ENCODE measurements at places on chromosomes 6 and 20. TPM values are rescaled to one million over a fixed set of nuclear protein-coding genes. Genes with fewer than 3 reads are reported as not detected.

- no peak for DNase-seq
- no peak overlapping the region for H3K27ac ChIP-seq
- no peaks in the 10 kb centered on the region for H3K4me1 ChIP-seq
Measured at GRCh38 chr6:98579079-98579478, 255.3 kb upstream of the POU3F2 start.

SIRPG gene
- total RNA-seq = not detected

DNA sequence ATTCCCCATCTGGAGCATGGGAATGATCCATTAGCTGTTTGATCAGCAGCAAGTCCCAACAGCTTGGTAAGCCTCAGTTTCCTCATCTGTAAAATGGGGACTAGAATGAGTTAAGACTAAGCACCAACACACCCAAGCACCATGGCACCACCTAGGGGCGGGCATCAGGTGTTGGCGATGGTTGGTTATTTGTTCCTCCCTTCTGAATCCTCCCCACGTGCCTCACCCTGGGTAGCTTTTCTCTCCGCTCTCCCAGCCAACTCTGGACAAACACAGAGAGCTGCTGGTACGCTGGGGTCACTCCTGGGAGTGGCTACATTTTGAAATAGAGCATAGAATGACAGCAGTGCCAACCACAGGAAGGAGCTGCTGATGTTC, 13.3 kb upstream of the ITPR3 start:
- H3K4me3 ChIP-seq = no peak overlapping the region
- no peaks in the 10 kb centered on the region for H3K4me1 ChIP-seq
- DNase-seq = no peak
- no peak overlapping the region for H3K27ac ChIP-seq
- no peaks in the 10 kb centered on the region for H3K36me3 ChIP-seq
- H3K27me3 ChIP-seq = no peaks in the 10 kb centered on the region

- H3K27ac ChIP-seq = no peak overlapping the region
- no peaks in the 10 kb centered on the region for H3K36me3 ChIP-seq
- no peak for DNase-seq
- H3K4me1 ChIP-seq = no peaks in the 10 kb centered on the region
- H3K4me3 ChIP-seq = no peak overlapping the region
Measured at GRCh38 chr6:143692696-143693095, 14.9 kb downstream of the PHACTR2 start.

DNA sequence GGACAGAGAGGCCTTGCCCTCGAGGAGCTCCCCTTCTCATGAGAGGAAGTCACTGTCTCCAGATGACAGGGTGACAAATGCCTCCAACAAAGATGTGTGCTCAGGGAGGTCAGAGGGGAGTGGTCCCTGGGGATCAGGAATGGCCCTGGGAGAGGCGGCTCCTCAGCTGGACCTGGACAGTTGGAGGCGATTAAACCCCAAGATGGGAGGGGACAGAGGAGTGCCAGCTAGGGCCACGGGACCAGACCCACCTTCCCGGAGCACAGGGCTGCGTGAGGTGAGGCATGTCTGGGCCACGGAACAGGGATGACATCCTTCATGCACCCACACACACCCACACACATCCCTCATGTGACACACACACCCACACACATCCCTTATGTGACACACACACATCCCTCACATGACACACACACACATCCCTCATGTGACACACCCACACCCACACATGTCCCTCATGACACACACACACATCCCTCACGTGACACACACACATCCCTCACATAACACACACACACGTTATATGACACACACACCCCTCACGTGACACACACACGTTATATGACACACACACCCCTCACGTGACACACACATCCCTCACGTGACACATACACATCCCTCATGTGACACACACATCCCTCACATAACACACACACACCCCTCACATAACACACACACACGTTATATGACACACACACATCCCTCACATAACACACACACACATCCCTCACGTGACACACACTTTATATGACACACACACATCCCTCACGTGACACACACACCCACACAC, 57.4 kb upstream of the SLCO4A1 start:
- H3K27ac ChIP-seq = no peak overlapping the region
- no peaks in the 10 kb centered on the region for H3K36me3 ChIP-seq
- no peaks in the 10 kb centered on the region for H3K27me3 ChIP-seq
- no peak overlapping the region for H3K4me3 ChIP-seq

SNX3 gene
- total RNA-seq = 91.4 TPM

GRCh38 chr6:75855052-75855451, 106.0 kb downstream of the MYO6 start:
- no peaks in the 10 kb centered on the region for H3K27me3 ChIP-seq
- no peaks in the 10 kb centered on the region for H3K36me3 ChIP-seq
- H3K4me3 ChIP-seq = no peak overlapping the region
- H3K27ac ChIP-seq = no peak overlapping the region
- H3K4me1 ChIP-seq = no peaks in the 10 kb centered on the region
- no peak for DNase-seq

- H3K27ac ChIP-seq = no peak overlapping the region
- no peaks in the 10 kb centered on the region for H3K27me3 ChIP-seq
- DNase-seq = no peak
- H3K4me3 ChIP-seq = no peak overlapping the region
- H3K4me1 ChIP-seq = peaks cover 12% of the 10 kb centered on the region
Measured at GRCh38 chr6:168218785-168219566, 100.6 kb downstream of the DACT2 start.

GRCh38 chr20:12902992-12903391, 105.8 kb upstream of the SPTLC3 start:
- no peak for DNase-seq
- H3K4me1 ChIP-seq = no peaks in the 10 kb centered on the region
- no peak overlapping the region for H3K27ac ChIP-seq
- H3K4me3 ChIP-seq = no peak overlapping the region

DNA sequence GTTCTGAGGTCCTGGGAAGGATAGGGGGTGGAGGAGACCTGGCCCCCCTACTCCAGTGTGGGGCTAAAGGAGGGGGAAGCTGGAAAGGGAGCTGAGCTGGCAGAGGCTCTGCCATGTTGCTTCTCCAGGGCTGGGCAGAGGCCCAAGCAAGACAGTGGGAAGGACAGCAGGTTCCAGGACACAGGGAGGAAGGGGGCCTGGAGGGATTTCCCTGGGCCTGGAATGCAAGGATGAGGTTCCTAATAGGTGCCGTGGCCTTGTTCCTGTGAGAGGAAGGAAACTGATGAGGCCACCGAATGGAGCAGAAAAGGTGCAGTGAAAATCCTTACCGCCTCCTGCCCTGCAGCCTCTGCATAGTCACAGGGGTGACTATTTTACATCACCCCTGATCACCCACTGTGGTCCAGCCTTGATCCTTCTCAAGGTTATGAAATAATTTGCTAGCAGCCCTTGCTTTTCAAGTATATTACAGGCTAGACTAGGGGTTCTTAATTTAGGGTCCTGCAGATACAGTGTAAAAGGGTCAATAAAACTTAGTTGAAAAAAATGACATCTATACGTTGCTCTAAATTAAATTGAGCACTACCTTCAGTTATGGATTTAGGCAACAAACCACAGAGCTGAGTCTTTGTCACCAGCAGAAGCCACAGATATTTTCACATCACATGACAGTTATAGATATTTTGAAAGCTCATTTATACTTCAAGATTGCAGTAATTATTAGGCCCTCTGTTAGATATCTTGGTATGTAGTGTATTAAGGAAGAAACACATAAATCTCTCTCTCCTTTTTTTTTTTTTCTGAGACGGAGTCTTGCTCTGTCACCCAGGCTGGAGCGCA, 45.7 kb upstream of the RNF24 start:
- H3K36me3 ChIP-seq = no peaks in the 10 kb centered on the region
- H3K4me1 ChIP-seq = no peaks in the 10 kb centered on the region
- no peak for DNase-seq
- H3K27me3 ChIP-seq = no peaks in the 10 kb centered on the region
- H3K27ac ChIP-seq = no peak overlapping the region

LSM2 gene
- total RNA-seq = 11.4 TPM

GRCh38 chr6:162478192-162478671, 249.3 kb downstream of the PRKN start:
- DNase-seq = no peak
- no peaks in the 10 kb centered on the region for H3K36me3 ChIP-seq
- no peaks in the 10 kb centered on the region for H3K4me1 ChIP-seq
- H3K27me3 ChIP-seq = no peaks in the 10 kb centered on the region
- H3K4me3 ChIP-seq = no peak overlapping the region

- no peak overlapping the region for H3K4me3 ChIP-seq
- no peaks in the 10 kb centered on the region for H3K4me1 ChIP-seq
- no peaks in the 10 kb centered on the region for H3K27me3 ChIP-seq
- H3K36me3 ChIP-seq = no peaks in the 10 kb centered on the region
- DNase-seq = no peak
- no peak overlapping the region for H3K27ac ChIP-seq
Measured at GRCh38 chr6:53662457-53662856, 3.1 kb downstream of the KLHL31 start.

DNA sequence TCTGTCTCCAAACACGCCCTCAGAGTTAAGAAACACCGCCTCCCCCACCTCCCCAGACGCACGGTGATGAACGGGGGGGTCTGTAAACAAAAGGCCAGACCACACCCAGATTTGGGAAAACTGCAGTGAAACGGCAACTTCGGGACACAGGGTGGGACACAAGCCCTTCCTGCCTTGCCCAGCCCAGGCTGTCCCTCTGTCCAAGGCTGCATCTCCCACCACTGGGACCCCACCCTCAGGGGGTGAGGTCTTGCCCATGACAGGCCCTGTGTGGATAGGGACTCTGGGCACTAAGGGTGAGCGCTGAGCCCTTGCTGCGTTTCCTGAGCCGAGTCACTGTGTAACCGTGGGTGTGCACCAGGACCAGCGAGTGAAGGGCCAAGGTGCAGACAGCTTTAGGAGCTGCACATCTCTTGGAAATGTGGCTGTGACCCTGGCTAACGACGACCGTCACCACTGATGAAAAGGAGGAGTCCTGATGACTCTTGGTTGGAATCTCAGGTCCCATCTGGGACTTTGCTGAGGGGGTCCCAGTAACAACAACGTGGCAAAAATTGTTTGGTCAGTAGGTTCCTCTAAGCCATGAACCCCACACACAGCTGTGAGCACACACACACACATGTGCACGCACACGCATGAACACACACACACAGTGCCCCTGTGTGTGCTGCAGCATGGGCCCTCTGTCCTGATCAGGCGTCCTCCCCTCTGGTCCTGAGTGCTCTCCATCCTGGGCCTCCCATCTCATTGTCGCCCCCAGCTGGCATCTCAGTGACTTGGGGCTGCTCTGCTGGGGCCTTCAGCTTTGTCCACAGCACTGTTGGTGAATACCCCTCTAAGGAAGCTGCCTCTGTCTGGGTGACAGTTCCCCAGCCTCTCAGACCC, 100.6 kb downstream of the RAMACL start:
- H3K27me3 ChIP-seq = no peaks in the 10 kb centered on the region
- no peak overlapping the region for H3K27ac ChIP-seq
- no peak overlapping the region for H3K4me3 ChIP-seq

DNA sequence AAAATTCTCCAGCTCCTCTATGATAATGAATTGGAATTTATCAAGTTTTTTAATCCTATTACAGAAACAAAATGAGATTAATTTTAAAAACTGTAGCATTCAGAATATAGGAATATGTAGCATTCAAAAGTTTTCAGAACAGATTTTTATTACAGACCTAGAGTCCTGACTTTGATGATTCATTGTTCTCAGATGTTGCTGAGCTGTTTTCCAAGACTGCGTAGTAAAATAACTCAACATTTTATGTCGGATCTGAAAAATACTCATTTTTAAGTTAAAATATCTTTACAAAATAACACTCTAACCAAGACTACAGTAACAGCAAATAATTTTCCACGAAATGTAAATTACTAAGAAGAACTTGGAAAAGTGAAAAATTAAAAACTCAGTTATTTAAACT, 67.1 kb downstream of the SYCP2 start:
- DNase-seq = no peak
- H3K27me3 ChIP-seq = no peaks in the 10 kb centered on the region
- H3K27ac ChIP-seq = no peak overlapping the region

- no peaks in the 10 kb centered on the region for H3K36me3 ChIP-seq
- no peak overlapping the region for H3K27ac ChIP-seq
- H3K27me3 ChIP-seq = no peaks in the 10 kb centered on the region
- no peak overlapping the region for H3K4me3 ChIP-seq
Measured at GRCh38 chr6:139905404-139906052, 531.1 kb upstream of the CITED2 start.

DNA sequence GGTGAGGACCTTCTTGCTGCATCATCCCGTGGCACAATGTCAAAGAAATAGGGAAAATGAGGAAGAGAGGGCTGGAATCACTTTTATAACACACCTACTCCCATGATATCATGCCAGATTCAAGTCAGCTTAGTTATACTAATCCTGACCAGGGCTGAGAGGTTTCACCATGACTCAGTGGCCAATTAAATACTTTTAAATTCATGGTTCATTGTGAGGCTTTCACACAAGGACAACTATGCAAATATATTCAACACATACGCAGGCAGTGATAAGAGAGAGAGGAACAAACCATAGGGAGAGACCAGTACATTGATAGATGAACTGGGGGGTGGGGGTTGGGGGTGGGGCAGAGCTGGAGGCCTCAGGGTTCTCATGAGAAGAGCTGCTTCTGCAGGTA, 313.1 kb downstream of the LRFN2 start:
- H3K27me3 ChIP-seq = no peaks in the 10 kb centered on the region
- no peak overlapping the region for H3K4me3 ChIP-seq
- no peak overlapping the region for H3K27ac ChIP-seq
- H3K36me3 ChIP-seq = no peaks in the 10 kb centered on the region
- no peaks in the 10 kb centered on the region for H3K4me1 ChIP-seq

All from right lobe of liver (tissue), 6 donors.